ENCODE measurements at places on chromosomes 1 and 21.
A peak's percentile ranks its signal among the peaks of the same experiment; 100 is the strongest.

DNA sequence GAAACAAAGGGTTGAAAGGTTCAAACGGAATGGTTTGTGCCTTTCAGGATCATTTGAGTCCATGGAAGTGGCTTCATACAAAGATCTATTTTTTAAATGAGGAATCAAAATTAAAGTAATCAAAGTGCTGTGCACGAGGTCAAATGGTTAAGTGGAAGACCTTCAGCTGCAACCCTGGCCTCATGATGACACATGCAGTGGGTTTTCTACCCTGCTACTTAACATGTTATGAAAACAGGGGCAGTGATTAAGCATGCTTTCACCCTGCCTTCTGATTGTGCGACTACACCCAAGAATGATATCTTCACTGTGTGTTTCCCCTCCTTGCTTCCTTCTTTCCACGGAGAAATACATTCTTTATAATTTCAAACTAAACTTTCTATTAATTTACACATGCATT, 604.2 kb downstream of the LRRIQ3 start:
- peak; percentile 1 for DNase-seq

DNA sequence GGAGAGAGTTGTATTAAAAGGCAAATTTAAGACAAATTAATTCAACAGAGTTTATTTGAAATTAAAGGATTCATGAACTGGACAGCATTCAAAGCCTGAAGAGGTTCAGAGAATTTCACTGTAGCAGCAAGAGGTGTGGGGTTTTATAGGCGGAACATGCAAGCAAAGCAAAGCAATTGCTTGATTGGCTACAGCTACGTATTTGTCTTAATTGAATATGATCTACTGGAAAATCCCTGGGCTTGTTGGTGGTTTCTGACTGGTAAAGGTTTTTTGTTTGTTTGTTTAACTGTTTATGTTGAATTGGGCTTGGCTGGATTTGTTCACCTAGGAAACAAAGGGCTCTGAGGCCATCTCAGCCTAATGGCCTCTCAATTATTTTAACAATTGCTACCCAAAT, 61.5 kb downstream of the KCNK1 start:
- DNase-seq = no peak

- no peak for DNase-seq
These were observed 127.6 kb downstream of the DMRTB1 start for GRCh38 chr1:53586765-53587164.

GRCh38 chr1:98323388-98323787, 338.1 kb upstream of the SNX7 start:
- peak; percentile 91 for DNase-seq

- DNase-seq = peak; percentile 70
These were observed 46.1 kb upstream of the FBXO28 start for GRCh38 chr1:224067621-224068457.

- no peak for DNase-seq
These were observed 35.6 kb upstream of the ID3 start for GRCh38 chr1:23594927-23595353.

- peak; percentile 51 for DNase-seq
These were observed 32.5 kb downstream of the SASS6 start for GRCh38 chr1:100100202-100100601.

- DNase-seq = no peak
These were observed 13.1 kb upstream of the BCL9 start for GRCh38 chr1:147527941-147528936.
